ENCODE measurements at places on chromosomes 2 and 18. TPM values are rescaled to one million over a fixed set of nuclear protein-coding genes. Genes with fewer than 3 reads are reported as not detected.

SIX2 gene
- total RNA-seq = not detected

EPHA4 gene
- 5.9 TPM for total RNA-seq

FAM110C gene
- 0.51 TPM for total RNA-seq

DNA sequence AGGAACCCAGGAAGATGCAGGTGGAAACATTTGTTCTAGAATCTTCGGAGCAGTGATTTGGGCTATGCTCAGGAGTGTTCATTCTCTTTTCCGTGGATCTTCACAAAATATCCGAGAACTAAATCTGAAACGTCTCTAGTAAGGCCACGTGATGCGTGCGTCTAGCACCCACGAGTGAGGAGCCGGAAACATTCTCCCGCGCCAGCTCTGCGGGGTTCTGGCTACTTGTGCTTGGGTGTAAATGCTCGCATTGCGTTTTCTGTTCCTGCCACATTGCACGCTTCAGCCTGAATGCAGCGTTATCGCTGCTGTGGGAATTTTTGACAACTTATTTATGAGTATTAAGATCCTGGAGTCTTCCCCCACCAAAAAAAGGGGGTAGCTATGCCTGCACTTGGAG lies 71.4 kb downstream of the KLHL29 start:
- no peak for DNase-seq

GRCh38 chr18:22210311-22210754 lies 40.9 kb downstream of the GATA6 start:
- no peak for DNase-seq

DNA sequence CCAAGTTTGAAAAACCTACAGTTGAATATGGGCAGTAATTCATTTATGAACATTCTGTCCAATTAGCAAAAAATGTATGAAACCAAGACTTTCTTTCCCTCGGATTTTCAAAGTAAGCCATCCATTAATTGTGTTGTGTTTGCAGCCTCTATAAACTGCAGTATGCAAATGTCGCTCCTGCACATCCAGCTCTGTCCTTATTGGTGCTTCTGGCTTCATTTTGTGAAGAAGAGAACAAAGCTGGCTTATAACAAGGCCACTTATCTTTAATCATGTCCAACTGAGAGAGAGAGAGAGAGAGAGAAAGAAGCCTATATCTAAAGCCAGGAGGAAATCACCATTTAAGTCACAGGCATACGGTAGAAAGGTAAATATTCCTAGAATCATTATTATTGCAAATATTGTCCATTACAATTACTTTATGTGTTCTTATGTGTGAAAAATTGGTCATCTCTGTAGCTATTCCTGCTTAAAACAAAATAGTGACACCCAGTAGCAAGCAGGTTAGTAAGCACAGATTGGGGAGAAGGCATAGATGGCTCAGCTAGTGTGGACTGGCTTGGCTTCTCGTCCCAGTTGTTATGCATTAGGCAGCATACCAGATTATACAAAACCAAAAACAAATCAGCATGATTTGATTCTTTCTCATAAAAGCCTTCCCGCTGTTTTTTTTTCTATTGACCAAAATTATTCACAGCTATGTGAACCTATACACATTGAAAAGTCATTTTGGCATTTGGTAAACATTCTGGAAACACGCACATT lies 726.4 kb upstream of the SOX11 start:
- DNase-seq = no peak

DNA sequence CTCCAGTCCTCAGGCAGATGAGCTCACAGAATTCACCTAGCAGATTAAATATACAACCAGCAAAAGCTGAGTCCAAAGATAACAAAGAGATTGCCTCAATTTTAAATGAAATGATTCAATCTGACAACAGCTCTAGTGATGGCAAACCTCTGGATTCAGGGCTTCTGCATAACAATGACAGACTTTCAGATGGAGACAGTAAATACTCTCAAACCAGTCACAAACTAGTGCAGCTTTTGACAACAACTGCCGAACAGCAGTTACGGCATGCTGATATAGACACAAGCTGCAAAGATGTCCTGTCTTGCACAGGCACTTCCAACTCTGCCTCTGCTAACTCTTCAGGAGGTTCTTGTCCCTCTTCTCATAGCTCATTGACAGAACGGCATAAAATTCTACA lies 86.0 kb downstream of the PTRHD1 start:
- no peak for DNase-seq

- DNase-seq = no peak
These were observed 59.8 kb downstream of the NDUFA10 start for GRCh38 chr2:239965318-239965717.

GRCh38 chr2:96118698-96119388 lies 2.5 kb upstream of the ADRA2B start:
- DNase-seq = peak; percentile 4

GRCh38 chr2:64586883-64587481 lies 62.9 kb downstream of the AFTPH start:
- DNase-seq = no peak

DNA sequence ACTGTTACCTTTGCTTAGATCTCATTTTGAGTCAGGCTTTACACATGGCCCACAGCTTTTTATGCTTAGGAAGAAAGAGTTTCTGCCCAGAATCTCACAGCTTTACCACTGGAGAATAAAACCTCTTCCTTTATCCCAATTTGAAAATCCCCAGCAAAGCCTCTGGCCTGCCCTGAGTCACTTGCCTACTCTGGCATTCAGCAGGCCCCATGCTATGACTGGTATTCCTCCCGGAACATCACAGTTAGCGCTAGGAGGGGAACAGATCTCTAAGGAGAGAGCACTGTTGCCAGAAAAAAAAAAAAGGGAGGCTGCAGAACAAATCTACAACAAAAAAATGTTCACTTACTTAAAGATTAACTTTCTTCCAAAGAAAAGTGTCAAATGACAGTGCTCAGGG lies 152.9 kb upstream of the DNMT3A start:
- no peak for DNase-seq

DNA sequence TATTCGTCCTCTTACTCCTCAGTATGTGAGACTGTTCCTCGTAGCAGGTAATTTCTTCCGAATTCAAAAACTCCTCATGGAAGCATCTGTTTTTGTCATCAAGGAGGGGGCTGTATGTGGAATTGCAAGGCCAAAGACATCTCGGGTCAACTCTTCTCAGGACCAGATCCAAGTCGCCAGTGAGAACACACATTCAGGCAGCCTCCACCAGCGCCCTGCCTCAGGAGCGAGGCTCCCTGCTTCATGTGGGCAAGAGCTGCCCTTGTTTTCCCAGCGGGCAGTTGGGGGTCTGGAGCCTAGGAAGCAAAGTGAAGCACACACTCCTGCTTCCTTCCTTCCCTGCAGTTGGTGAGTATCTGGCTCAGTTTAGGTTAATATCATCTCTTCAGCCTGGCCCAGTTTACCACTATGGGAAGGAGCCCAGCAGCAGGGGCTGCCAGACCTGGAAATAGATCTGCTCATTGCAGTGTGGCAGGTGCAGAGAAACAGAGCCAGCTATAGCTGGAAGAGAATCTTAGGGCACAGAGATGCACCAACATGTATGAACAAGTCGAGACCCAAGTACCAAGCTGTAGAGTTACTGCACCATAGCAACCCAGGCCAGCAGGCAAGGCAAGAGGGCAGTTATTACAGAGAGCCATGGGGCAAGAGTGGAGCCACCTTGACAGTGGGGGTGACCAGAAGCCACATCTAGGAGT lies 25.3 kb downstream of the TMEM127 start:
- DNase-seq = no peak

- no peak for DNase-seq
These were observed 81.0 kb downstream of the SEMA4F start for GRCh38 chr2:74735009-74735408.

DNA sequence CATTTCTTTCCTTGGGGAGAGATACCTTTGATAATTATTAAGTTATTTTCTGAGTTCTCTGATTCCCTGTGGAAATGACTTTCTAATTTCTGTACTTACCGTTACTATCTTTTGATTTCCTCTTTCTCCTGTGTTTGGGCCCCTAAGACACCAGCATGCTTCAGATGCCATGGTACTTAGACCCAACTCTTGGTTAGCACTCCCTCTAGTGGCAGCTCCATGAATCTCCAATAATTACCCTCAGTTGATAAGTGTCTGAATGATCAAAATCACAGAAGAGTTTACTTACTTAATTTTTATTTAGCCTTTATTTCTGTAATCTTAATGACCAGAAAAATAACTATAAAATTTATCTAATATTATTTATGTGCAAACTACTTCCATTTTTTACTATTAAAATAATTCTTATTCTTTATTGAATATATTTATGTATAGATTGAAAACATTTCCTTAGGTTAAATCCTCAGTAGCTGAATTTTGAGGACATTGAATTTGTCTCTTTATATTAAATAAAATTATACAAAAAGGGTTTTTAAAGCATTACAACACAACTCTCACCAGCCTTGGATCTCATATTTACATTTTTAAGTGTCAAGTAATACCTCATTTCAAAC lies 300.4 kb downstream of the KCNS3 start:
- peak; percentile 52 for DNase-seq

- no peak for DNase-seq
These were observed 115.1 kb downstream of the RTP5 start for GRCh38 chr2:241984658-241985057.

DNA sequence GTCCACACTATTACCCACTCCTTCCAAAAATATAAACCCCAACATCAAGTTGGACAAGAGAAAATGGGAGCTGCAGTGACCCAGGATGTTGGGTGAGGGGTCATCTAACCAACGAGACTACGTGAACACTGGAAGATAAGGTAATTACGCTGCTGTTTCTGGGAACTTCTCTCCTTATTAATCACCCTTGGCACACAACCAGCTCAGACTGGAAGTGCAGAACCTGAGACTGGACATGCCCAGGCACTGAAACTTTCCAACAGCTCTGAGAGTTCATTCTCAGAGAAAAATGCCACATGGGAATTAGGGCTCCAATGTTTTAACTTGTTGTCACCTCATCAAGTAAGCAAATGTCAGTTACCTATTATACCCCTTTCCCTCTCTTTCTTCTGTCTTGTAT lies 135.3 kb downstream of the CCDC148 start:
- no peak for DNase-seq

DNA sequence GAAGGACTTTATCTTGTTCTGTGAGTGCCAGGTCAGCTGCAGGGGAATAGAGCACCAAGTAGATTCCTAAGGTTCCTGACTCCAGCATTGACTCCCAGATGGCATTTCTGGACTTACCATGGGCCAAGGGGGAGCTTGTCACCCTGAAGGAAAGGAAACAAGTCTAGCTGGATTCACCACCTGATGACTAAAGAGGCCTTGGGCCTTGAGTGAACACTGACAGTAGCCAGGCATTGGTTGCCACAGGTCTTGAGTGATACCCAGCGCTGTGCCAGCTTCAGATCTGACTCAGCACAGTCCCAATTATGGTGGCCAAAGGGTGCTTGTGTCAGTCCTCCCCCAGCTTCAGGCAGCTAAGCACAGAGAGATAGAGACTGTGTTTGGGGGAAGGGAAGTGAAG lies 40.1 kb upstream of the CAPN13 start:
- no peak for DNase-seq

GRCh38 chr18:54100920-54101470 lies 123.5 kb downstream of the MBD2 start:
- DNase-seq = no peak

Data from activated CD4-positive, alpha-beta T cell treated with anti-CD3 and anti-CD28 coated beads for 36 hours (primary cell).